CD4-positive, alpha-beta T cell treated with Interleukin-17A for 4 hours (primary cell): ENCODE measurements at places on chromosomes 4 and X.
A peak's percentile ranks its signal among the peaks of the same experiment; 100 is the strongest.

DNA sequence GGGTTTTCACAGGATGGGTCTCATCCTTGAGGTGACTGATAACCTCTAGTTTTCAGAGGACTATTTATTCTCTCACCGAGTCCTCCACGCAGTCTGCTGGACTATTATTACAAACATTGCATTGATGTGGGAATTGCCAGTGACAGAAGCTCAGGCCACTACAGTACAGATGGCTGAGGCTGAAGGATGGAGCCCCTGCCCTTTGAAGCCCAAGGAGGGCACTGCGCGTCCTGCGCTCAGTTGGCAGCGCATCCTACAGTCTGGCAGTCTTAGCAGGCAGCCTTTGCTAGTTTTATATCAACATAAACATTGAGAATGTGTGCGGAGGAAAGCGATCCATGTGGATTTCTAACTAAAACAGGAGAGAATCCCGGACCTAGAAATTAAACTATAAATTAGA, 1.5 kb upstream of the RELL1 start:
- no peak for DNase-seq

GRCh38 chrX:87924619-87925018, 407.0 kb downstream of the KLHL4 start:
- no peak for DNase-seq

DNA sequence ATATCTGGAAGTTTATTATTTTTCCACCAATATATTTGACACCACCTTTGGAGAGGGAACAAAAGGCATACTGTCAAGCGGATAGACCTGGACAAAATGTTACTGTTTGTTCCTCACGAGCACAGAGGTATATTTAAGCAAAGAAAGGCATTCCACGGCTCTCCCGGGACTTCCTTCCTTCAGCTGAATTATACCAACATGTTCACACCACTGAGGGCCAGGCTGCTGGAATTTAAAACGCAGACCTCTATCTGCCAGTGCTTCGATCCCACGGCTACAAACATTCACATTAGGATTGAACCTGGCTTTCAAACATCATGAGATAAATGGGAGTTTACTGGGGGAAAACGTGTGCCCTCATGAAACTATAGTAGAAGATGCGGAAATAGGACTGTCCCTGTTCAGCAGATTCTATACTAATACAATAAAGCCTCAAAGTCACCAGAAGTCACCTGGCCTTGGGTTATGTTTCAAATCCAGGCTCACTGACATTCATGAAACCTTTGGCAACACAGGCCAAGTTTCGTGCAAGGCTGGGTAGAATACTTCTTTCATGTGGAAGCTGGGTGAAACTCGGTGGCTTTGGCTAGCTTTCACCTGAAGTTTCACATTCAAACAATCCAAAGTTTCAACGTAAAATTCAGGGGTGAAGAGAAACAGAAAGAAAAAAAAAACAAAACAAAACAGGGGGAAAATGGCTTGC, 39.5 kb downstream of the SORBS2 start:
- no peak for DNase-seq

GRCh38 chr4:3599951-3600350, 67.7 kb upstream of the LRPAP1 start:
- DNase-seq = no peak

DNA sequence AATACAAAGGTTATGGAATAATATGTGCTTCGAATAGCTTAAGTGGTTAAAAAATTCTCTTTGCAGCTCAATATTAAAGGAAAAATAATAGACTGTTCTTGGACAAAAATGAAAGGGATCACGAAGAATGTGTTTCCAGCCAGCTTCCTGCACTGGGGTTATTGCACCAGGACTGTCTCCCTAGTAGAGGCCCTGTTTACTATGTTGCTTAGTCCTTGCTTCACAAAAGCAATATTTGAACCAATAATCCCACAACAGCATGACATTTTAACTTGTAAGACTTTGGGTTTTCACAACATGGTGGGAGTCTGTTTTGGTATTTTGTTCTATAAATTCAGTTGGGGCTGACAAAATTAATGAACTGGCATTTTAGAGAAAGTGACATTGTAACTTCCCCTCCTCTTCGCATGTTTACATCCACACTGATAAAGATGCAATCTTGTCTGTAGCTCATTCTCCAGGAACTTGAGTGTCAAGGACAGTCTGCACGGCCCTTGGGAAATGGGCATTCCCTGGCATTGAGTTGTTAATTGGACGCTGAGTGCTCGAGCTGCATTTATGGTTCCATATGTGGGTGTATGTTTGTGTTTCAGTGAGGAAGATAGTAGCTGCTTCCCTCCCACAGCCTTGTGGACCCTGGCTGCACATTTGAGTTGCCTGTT, 39.0 kb downstream of the SHROOM2 start:
- no peak for DNase-seq

GRCh38 chr4:122099896-122100295, 52.2 kb upstream of the BLTP1 start:
- no peak for DNase-seq

- DNase-seq = no peak
Measured at GRCh38 chrX:19866626-19867410, 20.6 kb downstream of the SH3KBP1 start.

DNA sequence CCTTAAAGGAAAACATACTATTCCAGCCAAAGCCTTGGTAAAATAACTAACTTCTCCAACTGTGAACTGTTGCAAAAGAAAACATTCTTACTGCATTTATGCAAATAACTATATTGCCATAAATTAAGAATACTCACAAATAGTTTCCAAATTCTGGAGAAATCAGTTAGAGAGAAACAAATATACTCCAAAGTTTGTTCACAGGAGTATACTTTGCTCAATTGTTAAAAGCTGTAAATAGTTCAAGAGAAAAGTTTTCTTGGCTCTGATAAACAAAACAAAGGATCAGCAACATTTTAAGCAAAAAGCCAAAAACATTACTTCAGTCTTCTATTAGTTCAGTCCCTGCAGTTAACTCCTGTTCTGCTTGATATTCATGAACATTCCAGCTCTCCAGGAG, 83.0 kb downstream of the EIF4E start:
- DNase-seq = no peak

DNA sequence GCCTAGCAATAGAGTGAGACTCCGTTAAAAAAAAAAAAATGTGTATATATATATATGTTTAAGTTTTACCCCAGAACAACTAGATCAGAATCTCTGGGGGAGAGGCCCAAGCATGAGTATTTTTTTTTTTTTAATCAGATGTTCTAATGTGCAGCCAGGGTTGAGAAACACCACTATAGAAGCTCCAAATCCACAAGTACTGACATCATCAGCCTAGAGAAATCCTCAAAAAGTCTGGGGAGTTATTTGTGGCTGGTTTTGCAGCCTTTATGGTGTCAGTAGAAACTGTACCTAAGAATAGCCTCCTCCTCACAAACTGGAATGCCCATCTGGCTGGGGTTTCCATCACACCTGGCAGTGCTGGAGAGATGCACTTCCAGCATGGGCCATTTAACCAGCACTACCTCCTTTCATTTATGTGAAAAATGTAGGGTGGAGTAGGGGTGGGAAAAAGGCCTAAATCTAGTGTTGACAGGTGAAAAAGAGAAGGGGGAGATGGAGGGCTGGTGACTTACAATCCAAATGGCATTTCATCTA, 93.5 kb downstream of the CBLL2 start:
- DNase-seq = no peak

DNA sequence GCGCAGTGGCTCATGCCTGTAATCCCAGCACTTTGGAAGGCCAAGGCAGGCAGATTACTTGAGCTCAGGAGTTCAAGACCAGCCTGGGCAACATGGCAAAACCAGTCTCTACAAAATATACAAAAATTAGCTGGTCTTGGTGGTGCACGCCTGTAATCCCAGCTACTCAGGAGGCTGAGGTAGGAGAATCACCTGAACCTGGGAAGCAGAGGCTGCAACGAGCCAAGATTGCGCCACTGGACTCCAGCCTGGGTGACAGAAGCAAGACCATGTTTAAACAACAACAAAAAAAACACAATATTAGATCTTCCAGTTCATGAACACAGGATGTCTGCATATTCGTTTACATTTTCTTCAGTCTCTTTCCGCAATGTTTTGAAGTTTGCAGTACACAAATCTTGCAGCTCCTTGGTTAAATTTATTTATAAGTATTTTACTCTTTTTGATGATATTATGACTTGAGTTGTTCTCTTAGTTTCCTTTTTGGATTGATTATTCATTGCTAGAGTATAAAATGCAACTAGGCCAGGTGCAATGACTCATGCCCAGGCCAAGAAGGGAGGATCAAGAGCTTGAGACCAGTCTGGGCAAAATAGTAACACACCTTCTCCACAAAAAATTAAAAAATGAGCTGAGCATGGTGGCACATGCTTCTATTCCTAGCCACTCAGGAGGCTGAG, 30.4 kb upstream of the ABCG2 start:
- DNase-seq = no peak

- no peak for DNase-seq
Measured at GRCh38 chr4:94920369-94920768, 162.6 kb downstream of the BMPR1B start.

GRCh38 chr4:99411041-99411440, 24.1 kb downstream of the ADH7 start:
- no peak for DNase-seq

DNA sequence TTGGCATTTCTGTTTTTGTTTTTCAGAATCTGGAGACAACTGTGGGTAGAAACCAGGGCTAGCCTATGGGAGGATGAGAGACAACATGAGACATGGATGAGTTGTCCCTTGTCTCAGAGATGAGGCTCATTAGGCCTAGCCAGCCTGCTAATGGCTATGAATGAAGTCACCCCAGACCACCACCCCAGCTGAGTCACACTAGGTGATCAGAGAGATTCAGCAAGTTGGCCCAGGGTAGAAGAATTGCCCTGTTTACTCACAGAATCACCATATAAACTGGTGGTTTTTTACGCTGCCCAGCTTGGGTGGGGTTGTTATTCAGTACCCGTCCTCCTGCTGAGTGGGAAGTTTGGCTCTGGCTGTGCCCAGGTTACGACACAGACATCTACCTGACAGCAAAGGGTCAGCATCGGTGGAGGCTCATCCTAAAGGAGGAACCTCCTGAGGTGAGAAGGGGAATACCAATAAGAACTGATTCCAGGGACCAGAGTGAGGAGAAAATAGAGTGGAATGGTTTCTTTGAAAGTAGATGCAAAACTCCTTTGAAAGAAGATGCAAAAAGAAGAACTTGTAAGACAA, 17.2 kb upstream of the ARSJ start:
- no peak for DNase-seq

DNA sequence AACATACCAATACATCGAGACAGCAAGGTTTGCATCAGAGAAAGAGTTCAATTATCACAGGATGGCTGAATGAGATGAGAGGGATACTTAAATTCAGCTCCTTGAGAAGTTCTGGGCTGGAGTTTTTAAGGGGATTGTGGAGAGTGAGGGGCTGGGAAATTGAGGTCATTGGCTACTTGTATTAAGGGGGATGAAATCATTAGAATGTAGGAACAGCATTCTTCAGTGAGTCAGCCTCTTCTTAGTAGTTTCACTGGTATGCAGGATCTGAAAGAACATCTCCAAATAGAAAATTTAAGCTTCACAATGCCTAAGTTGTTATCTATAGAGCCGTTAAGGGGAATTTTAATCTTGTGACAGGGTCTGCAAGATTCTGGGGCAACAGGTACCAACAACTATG, 211.6 kb upstream of the TAPT1 start:
- no peak for DNase-seq

- DNase-seq = no peak
Measured at GRCh38 chr4:99002279-99002678, 6.8 kb downstream of the METAP1 start.

DNA sequence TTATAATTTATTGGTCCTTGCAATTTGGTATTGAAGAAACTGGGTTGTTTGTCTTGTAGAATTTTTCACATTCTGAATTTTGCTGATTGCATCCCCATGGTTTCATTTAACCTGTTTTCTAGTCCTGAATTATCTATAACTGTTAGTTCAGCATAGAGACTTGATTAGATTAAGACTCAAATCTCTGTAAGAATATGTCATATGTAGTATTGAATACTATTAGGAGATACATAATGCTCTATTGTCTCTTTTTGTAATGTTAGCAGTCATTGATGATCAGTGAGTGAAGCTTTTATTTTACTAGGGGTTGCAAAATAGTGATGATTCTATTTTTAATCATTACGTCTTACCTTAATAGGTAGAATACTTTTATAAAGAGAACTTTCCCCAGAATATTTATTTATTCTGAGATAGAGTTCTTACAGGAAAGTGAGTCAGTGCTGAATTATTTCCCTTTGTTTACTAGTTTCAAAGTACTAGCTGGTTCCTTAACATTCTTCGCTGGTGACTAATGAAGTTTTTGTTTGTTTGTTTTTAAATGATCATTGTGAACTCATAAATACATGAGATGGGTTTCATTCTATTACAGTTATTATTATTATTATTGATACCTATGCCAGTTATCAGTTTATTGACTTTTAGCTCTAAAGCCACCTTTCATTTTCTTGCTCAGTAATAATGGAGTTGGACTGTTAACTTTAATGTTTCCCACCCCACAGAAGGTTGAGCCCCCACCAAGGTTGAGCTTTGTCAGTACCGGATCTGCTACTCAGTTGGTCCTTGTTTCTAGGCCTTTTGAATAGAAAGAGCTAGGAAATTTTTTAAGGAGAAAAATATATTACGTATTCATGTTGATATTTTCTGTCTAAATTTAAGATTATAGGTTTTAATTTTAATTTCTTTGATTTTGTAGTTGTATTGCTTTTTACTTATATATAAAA, 102.3 kb downstream of the LARP1B start:
- no peak for DNase-seq

DNA sequence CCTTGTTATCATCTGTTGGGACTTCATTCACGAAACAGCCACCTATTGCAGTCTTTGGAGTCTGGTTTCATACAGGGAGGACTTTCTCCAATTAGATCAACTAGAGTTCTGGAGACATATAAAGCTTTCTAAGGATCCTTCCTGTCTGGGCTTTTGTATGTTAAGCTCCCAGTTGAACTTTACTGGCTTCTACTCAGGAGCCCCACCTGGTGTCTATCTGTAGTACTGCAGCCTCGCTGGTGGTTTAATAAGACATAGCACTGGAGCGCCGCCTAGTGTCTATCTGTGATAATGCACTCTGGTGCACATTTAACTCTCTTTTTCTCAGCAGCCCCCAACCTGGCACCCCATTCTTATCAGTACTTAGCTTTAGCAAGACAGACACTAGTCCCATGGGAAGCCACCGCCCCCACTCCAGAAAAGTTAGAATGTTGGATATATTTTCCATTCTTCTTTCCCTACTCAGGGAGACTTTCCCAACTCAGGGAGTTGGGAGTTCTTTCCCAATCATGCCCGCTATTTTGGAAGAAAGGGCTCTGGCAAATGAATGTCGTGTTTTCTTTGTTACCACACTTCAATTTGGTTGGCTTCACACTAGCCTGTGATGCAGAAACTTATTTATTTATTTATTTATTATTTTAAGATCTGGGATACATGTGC, 36.9 kb upstream of the SYTL4 start:
- DNase-seq = peak; percentile 91

DNA sequence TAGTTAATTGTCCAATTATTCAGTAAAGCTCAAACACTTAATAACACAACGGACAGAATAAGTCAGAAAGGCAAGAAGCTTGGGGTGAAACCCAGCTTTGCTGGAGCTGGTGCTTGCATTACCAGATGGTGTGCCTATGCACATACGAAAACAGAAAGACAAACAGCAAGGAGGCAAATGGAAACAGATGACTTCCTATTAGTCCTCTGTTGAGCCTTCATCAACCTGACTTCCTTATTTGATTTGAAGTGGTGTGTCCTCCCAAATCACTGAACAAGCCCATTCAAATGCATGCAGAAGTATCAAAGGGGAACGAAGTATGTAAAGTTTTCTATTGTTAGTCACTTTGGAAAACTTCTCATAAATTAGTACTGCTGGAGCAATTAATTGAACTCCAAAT, 166.2 kb downstream of the ATP10D start:
- DNase-seq = no peak

- DNase-seq = no peak
Measured at GRCh38 chrX:100677611-100678181, 33.7 kb downstream of the SRPX2 start.

- DNase-seq = no peak
Measured at GRCh38 chr4:89364541-89364940, 56.9 kb upstream of the GPRIN3 start.
